ENCODE measurements at places on chromosomes 2 and 18.
A peak's percentile ranks its signal among the peaks of the same experiment; 100 is the strongest.

GRCh38 chr2:191824398-191824797, 22.5 kb downstream of the CAVIN2 start:
- no peak for DNase-seq

DNA sequence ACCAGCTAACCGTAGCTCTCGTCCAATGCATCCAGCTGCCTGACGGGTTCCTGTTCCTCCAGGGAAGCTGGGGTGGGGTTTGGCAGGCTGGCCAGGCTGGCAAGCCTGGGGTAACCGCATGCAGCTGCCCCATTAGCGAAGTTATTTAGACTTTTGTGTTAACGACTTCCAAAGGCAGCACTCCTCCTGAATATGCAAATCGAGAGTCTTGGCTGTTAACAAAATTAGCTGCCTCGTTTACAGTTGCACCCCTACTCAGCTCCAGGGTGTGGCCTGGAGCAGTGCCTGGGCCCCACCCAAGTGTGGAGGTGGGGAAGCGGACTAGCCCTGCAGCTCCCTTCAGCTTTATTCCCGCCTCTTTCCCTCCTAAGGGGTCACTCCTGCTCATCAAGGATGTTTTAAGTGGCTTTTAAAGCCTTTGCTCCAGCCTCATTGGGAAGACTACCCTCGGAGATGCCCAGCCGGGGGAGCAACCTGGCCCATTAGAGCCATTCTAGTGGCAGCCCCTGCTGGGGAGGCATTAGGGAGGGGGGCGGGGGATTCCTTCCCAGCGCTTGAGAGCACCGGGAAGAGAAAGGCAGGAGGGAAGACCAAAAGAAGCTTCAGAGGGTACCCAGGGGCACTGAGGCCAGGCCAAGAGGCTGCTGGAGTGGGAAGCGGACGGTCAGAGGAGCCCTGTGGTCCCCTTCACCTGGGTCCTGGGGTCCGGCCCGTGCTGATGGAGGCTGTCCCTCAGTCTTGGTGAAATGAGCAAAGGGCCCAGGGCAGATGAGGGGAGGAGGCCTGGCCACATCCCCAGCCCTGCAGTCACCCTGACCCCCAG, 204.1 kb downstream of the CELF4 start:
- no peak for DNase-seq

DNA sequence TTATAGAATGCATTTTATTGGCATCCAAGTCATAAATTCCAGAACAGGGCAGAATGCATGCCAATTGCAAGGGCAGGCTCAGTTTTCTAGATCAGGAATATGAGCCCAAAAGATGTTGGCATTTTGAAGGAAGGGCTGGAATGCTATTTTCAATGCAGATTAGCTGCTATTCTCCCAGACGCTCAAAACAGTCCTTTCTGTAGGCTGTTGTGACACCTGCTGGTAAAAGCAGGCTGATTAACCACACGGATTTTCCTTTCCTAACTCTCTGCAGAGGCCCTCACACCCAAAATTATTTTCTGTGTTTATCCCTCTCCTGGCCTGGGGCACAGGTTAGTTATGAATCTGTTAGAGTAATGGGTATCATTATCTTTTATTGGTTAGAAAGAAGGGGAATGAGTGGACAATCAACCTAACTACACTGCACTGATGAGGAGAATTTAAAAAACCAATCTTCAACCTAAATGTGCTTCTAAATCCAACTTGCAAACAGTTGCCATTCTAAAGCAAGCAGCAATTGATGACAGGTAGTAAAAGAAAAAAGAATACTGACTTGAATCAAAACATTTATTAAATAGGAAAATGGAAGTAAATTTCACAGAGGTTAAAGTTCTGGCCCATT, 94.0 kb downstream of the PLA2R1 start:
- peak; percentile 14 for DNase-seq

DNA sequence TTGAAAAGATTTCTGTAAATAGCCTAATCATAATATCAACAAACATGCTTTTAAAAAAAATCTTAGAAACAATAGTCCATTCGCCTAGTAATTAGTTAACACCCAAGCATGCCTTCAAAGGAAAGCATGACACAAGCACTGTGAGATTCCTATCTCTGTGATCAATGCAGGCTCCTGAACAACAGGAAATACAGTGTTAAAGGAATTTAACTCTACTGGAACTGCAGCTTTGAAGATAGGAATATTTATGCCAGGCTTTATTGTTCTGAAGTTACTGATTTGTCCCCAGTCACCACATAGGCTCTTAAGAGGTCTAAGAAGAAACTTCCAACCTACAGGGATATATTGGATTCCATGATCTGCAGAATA, 15.4 kb upstream of the FAM124B start:
- no peak for DNase-seq

GRCh38 chr2:52897511-52898044, 870.0 kb upstream of the CHAC2 start:
- DNase-seq = no peak

GRCh38 chr18:21571772-21572171, 28.7 kb downstream of the ESCO1 start:
- DNase-seq = no peak

DNA sequence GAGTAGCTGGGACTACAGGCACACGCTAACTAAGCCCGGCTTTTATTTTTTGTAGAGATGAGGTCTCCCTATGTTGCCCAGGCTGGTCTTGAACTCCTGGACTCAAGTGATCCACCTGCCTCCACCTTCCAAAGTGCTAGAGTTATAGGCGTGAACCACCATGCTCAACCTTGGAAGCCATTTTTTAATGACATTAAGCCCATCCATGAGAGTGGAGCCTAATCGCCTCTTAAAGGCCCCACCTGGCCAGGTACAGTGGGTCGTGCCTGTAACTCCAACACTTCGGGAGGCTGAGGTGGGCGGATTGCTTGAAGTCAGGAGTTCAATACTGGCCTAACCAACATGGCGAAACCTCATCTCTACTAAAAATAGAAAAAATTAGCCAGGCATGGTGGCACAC, 41.6 kb upstream of the TFCP2L1 start:
- no peak for DNase-seq

- no peak for DNase-seq
Measured at GRCh38 chr2:130241041-130241707, 42.9 kb upstream of the TUBA3E start.

DNA sequence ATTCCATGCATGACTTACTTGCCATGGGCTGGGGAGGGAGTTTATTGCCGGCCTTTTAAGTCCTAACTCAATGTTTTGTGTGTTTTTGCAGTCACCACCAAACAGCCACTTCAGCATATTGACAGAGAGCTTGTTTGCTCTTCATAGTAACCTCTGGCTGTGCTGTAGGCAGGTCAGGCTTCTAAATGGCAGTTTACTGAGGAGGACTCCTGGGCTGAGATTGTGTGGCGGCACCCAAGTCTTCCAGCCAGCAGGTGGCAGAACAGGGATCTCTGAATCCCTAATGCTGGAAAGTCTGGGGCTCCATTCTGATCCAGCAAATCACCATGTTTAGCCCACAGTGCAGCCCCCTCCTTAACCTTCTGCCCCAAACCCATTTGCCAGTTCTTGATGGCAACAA, 121.2 kb downstream of the CAPN13 start:
- DNase-seq = peak; percentile 57

DNA sequence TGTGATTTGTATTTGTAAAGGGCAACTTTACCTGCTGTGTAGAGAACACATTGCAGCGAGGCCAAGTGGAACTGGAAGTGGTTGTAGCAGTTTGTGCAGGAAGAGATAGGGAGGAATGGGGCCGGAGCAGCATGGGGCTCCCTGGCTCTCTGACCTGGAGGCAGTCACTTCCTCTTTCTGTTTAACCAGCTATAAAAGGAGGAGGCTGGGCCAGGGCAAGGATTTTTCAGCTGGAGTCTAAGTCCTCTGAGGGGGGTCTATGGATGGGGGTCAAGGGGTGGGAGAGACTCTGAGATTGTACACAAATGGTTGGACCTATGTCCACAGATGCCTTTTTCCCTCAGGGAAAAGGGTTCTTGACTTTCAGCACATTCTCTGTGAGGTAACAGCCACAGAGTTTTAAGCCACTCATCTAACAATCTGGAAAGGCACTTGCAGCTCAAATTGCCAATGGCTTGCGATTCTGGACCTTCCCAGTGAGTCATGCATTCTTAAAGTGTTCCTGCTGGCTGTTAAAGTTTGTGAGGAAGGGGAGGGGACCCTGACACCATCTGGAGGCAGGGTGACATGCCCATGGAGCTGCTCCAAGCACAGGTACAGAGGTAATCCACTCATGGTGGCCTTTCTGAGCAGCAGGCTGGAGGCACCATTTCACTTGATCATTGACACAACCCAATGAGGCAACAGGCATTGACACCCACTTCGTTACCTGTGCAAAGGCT, 347.0 kb downstream of the CYRIA start:
- no peak for DNase-seq

- no peak for DNase-seq
Measured at GRCh38 chr2:238042849-238043584, 17.8 kb upstream of the SCLY start.

DNA sequence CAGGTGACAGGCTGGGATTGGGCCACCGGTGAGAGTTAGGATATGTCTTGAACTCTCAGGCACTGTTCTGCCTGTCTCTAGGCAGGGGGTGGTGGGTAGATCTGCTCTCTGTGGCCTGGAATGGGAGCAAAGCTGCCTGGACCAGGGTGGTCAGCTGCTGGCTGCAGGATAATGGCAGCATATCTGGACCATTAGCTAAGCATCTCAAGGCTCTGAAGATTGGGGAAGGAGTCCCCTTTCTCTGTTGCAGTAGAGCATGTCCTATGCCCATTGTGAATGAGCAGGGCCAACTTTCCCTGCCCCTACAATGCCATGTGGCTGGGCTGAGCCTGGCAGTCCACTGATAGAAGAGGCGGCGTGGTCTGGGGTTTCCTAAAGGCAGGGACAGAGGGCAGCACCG, 34.6 kb downstream of the LOXHD1 start:
- no peak for DNase-seq

GRCh38 chr18:62128157-62128556, 58.7 kb downstream of the PIGN start:
- no peak for DNase-seq

DNA sequence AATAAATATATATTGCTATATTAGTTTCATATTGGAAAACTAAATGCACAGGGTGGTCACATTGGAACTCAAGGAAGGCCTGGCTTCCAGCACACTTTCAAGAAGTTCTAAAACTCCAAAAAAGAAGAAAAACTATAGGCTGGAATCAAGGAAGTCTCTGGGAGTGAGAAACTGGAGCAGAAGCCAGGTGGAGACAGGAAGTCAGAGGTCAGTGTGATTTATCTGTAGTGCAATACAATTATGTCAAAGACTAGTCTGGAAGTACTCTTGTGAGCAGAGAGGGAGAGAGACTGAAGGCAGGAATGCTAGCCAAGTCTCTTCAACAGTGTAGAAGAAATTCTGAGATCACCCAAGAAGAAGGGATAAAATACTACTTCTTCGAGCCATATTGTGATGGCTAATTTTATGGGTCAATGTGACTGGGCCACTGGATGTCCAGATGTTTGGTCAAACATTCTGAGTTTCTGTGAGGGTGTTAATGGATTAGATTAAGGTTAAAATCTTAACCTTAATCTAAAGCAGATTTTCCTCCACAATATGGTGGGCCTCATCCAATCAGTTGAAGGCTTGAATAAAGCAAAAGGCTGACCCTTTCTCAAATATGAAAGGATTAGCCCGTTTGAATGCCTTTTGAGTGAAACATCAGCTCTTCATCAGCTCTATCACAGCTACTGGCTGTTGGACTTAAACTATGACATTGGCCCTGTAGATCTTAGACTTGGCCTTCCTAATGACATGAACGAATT, 208.0 kb downstream of the TDRD15 start:
- DNase-seq = no peak

GRCh38 chr2:107936433-107937359, 49.6 kb upstream of the SLC5A7 start:
- DNase-seq = peak; percentile 6

DNA sequence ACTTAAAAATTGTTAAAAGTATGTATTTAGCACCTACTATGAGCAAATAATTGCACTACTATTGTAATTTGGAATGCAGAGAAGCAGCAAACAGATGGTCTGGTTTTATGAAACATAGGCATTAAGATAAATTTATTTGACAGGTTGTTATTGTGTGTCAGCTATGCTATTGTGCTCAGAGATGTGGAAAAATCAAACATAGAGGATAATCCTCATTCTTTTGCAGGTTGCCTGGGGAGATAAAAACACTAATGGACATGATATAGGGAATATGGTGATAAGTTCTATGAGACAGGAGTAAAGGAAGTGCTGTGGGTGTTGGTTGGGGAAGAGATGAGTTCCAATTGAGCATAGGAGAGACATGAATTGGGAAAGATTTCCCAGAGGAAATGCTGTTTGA, 71.3 kb downstream of the PPP1R1C start:
- DNase-seq = no peak

DNA sequence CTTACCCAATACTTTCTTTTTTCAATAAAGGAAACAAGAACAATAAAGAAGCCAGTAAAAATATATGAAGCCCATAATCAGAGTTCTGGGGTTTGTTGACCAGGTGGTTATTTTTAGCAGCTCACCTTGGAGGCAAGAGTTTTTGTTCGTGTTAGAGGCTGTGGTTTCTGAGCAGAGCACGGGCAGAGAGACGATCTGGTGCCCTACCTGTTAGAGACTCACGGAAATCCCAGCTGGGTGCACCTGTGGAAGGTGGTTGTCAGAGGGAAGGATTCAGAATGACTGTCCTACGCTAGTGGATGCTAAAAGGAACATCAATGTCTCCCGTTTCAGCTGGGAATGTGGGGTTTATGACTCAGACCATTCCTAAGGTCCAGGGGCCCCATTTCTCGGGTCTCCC, 87.6 kb downstream of the NRP2 start:
- no peak for DNase-seq

GRCh38 chr2:171297956-171298355, 135.8 kb downstream of the METTL8 start:
- no peak for DNase-seq

DNA sequence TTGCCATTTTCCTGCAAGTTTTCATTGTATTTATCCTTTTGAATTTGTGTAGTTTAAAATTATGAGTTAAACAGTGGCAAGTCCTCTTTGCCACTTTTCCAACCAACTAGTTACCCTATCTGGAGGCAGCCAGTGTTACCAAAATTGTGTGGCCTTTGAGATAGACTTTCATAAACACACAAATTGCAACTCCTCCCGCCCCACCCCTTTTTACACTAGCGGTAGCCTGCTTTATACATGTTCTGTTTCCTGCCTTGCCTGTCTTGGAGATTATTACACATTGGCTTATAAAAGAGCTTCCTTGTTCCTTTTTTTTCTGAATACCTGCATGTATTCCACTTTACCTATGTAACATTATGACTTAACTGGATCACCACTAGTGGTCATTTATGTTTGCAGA, 56.5 kb downstream of the RPIA start:
- no peak for DNase-seq

DNA sequence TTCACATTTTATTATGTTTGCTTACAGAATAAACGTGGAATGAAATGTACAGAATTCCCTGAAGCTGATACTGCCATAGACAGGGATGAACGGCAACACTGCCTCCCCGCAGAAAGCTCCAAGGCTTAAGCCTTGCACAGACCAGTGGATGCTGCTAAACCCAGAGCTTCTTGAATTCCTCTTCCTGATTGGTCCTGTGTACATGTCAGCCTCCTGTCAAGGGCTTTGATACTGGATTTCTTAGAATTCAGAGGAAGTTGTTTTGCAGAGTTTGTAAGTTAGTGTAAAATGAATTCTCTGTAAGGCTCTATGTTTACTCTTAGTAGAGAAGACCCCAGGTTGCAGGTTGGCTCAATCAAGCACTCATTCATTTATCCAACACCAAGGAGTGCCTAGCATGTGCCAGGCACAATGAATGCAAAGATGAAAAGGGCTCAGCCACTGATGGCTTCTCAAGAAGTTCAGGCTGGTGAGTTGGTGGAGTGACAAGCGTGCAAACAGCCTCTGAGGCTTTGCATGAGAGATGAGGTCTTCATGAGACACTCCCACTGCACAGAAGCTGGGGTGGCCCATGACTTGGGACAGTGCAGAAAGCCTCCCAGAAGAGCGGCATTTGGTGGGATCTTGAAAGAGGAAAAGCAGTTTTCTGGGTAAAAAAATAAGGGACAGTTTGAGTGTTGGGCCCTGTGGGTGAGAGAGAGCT, 50.4 kb downstream of the ACKR3 start:
- no peak for DNase-seq
